ENCODE measurements at places on chromosomes 11 and 22. TPM values are rescaled to one million over a fixed set of nuclear protein-coding genes. Genes with fewer than 3 reads are reported as not detected.

Gene OSBPL5
- 34.4 TPM for total RNA-seq

Gene MUC6
- total RNA-seq, result not detected

Gene DNAJB7
- under 0.01 TPM for total RNA-seq

Gene OR10A2
- not detected for total RNA-seq

Gene CLCF1
- 4.6 TPM for total RNA-seq

Gene F2
- total RNA-seq, result not detected

Gene MYO18B
- total RNA-seq, result not detected

Gene GSTT2
- total RNA-seq, result not detected

Gene MYOD1
- not detected for total RNA-seq

Gene MRGPRX1
- total RNA-seq, result not detected

Gene NRIP3
- total RNA-seq, result 10.3 TPM

Measured in vein endothelial cell (primary cell).